ENCODE measurements at places on chromosomes 5 and 9.

GRCh38 chr5:114412510-114413171 is 50.8 kb downstream of the KCNN2 start:
- no peak for DNase-seq

GRCh38 chr9:4923580-4924544 is 61.2 kb upstream of the JAK2 start:
- no peak for DNase-seq

- no peak for DNase-seq
Observed at GRCh38 chr9:90929626-90930025, 128.0 kb downstream of the SYK start.

- DNase-seq = no peak
Observed at GRCh38 chr5:143933451-143933850, 121.5 kb downstream of the HMHB1 start.

DNA sequence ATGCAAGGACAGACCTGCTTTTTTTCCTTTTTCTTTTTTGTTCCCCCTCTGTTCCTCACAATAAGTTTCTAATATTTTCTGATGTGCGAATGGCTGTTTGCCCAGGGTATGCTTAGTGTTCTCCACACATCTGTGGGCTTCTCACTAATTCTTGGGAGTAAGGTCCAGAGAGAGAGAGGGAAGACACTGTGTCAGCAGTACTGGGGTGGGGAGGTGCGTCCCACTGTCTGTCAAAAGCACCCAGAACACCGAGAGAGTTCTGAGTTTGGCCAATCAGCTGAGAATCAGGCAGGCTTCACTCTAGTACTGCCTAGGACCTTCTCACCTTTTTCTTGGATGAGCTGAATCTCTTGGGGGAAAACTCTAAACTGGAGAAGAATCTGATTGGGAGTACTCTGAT is 61.8 kb downstream of the ELL2 start:
- no peak for DNase-seq

DNA sequence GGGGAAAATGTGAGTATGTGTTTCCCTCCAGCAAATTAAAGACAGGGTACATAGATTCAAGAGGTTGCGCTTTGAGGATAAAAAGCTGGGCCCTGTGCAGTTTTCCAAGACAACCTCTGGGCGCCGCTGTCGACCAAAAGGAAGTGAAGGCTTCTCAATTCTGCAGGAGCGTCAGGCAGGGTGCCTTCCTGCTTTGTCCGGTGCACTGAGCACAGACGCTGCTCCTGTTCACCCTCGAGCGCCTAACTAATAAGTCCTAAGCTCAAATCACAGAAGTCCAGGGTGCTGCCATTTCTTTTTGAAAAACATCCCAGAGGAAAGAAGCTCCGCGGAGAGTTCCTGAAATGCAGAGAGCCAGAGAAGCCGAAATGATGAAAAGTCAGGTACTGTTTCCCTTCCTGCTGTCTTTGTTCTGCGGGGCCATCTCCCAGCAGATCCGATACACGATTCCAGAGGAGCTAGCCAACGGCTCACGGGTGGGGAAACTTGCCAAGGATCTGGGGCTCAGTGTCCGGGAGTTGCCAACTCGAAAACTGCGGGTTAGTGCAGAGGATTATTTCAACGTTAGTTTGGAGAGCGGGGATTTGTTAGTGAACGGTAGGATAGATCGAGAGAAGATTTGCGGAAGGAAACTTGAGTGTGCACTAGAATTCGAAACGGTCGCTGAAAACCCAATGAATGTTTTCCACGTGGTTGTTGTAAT is at the start of gene PCDHGB1:
PCDHGB1 (plus strand) TSS at position 183 of the 703 bp plus-strand sequence; CDS start at position 345, 162 bp downstream.
- no peak for DNase-seq

GRCh38 chr5:15525703-15526275 is 25.8 kb downstream of the FBXL7 start:
- no peak for DNase-seq

GRCh38 chr5:93721071-93721470 is 20.3 kb downstream of the POU5F2 start:
- DNase-seq = no peak
